ENCODE measurements at places on chromosomes 5 and 9.

DNA sequence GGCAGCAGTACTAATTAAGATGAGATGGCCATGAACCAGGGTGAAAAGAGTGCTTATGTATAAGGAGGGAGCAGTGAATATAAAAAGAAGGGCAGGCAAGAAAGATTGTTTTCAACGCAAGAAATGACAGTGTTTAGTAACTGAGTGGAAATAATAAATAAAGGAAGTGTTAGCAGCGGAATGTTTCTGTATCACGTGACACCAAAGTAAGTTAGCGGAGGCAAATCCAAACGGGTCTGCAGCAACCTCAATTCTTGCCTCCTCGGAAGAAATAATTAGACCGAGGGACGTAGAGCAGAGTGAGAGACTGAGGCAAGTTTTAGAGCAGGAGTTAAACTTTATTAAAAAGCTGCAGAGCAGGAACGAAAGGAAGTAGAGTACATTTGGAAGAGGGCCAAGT lies 15.4 kb upstream of the GAS1 start:
- no peak for DNase-seq

GRCh38 chr5:124678468-124678867 lies 68.0 kb downstream of the ZNF608 start:
- DNase-seq, result no peak

DNA sequence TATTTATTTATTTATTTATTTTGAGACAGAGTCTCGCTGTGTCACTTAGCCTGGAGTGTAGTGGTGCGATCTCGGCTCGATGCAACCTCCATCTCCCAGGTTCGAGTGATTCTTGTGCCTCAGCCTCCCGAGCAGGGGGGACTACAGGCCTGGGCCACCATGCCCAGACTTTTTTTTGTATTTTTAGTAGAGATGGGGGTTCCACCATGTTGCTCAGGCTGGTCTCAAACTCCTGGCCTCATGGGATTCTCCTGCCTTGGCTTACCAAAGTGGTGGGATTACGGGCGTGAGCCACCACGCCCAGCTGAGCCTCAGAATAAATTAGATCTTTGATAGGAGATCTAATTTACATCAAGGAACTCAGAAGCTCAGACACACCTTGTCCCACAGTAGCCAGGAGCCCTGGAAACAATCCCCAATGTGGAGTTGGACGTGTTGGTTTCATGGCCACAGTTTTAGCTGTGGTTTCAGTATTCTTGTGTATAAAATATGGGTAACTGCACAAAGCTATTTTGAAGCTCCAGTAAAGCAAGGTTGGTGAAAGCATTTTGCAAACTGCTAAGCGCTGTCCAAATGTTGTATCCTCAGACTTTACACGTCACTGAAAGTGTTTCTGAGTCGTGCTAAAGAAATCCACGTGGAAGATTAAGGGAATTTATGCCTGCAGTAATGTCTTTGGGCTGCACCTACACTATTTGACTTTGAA lies 3.0 kb upstream of the HNRNPAB start:
- DNase-seq, result no peak

GRCh38 chr9:120032639-120033038 lies 547.3 kb downstream of the CDK5RAP2 start:
- peak; percentile 3 for DNase-seq

DNA sequence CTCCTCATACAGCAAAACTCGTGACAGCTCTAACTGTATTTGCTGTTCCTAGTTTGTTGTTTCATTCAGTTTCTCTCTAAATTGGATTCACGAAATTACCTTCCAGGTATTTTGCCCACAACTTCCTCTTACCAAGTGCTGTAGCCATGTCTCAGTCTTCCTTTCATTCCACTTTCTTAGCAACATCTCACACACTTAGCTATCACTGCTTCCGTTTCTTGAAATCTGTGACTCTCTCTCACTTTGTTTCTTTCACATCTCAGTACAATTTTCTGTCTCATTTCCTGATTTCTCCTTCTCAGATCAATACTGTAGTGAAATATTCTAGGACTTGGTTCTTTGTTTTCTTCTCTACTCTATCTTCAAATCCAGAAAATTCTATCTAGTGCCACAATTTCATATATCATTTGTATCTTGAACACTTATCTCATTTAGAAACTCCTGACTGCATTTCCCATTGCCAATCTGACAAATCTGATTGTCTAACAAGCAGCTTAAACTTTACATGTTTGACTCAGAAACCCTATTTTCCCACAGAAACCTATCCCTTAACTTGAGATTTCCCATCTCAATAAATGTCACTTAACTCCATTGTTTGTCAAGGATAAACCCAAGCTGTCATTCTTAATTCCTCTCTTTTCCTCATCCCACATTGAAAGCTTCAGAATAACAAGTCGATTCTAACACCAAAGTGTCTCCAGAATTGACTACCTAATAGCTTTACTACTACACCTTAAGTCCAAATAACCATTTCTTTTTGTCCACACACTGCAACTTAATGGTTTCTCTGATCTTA lies 303.1 kb downstream of the CDH12 start:
- no peak for DNase-seq

- peak; percentile 18 for DNase-seq
These were observed 2.4 kb downstream of the POLR3G start for GRCh38 chr5:90477073-90477472.

DNA sequence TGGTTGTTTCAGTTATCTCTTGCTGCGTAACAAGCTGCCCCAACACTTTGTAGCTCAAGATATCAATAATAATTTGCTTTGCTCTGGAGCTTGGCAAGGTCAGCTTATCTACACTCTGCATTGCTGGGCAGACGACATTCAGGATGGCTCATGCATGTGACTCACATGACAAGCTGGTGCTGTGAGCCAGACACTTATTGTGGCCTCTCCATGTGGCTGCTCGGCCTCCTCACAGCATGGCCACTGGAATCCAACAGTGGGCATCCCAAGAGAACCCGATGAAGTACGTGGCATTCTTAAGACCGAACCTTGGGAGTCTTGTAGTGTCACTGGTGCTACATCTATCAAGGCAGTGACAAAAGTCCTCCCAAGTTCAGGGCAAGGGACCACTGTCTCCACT lies 94.2 kb upstream of the MVB12B start:
- no peak for DNase-seq

DNA sequence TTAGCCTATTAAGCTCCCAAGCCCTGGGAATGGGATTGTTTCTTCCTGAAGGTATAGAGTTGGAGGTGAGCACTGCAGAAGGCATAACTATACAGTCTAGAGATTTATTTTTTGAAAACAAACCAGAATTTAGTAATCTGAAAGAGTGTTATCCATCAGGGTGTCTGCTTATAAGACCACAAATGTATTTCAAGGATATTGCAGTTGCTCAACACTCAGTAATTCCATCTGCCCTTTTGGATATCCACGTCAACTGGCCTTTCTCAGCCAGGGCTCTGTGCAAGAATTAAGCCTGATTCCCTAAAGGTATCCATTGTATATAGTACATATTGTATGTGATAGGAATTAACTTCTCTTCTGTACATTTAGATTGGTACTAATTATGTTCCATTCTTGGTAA lies 15.0 kb upstream of the IL31RA start:
- no peak for DNase-seq

- DNase-seq, result no peak
These were observed 35.2 kb downstream of the ZCCHC7 start for GRCh38 chr9:37155601-37156000.

DNA sequence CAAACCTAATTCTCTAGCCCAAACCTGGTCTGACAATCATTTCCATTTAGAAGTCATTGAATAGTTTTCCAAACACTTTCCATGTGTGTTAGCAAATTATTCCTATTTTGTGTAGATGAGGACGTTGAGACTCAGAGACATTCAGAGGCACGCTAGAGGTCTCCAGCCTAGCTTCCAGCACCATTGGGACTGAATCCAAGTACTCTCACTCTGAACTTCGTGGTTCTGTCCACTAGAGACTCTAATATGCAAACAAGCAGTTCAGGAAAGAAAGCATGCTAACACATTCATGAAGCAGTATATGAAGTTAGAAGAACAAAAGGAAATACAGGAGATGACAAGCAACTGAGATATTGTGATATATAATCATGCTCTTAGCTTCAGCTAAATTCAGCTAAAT lies 354.8 kb downstream of the NTRK2 start:
- no peak for DNase-seq

DNA sequence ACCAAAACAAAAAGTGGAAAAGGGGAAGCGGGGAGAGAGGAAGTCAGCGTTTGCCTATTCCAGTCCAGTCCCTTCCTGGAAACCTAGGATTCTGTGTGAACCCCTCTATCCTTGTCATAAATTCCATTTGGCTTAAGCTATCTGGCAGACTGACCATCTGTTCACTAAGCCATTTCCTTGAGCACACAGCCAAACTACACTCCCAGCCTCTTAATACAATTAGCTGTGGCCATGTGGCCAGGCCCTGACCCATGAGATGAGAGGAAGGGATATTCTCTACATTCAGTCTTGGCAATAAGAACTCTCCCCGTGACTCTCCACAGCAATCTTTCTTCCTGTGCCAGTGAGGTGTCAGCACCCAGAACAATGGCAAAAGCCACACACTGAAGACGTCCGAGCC lies 424.8 kb downstream of the TLE1 start:
- DNase-seq, result no peak

DNA sequence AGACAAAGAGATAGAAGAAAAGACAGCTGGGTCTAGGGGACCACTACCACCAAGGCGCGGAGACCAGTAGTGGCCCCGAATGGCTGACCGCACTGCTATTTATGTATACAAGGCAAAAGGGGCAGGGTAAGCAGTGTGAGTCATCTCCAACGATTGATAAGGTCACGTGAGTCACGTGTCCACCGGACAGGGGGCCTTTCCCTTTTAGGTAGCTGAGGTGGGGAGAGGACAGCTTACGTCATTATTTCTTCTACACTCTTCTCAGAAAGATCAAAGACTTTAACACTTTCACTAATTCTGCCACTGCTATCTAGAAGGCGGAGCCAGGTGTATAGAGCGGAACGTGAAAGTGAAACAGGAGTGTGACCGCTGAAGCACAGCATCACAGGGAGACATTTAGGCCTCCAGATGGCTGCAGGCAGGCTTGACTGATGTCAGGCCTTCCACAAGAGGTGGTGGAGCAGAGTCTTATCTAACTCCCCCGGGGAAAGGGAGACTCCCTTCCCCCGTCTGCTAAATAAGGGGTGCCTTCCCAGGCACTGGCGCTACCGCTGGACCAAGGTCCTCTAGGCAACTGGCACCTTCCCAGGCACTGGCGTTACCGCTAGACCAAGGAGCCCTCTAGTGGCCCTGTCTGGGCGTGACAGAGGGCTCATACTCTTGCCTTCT lies 6.1 kb upstream of the PRR16 start:
- DNase-seq, result peak; percentile 68

- DNase-seq, result no peak
These were observed 62.2 kb downstream of the CFAP77 start for GRCh38 chr9:132472199-132472598.

GRCh38 chr9:14554886-14555285 lies 138.3 kb downstream of the ZDHHC21 start:
- DNase-seq, result no peak

DNA sequence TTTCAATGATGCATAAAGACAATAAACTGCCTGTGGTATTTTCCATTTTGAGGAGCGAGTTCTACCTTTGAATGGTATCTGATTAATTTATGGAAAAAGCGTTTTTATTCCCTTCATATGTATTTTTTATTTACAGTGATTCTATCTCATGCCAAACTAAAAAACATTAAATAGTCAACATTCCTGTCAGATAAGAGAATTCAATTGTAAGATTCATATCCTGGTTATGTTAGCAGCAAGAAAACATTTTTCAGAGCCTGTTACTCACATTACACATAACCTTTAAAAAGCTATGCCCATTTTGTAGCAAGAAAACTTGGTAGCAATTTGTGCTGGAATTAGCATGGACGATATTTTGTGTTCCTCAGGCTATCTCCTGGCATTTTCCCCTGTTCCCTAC lies 55.1 kb upstream of the PRLR start:
- DNase-seq, result no peak

DNA sequence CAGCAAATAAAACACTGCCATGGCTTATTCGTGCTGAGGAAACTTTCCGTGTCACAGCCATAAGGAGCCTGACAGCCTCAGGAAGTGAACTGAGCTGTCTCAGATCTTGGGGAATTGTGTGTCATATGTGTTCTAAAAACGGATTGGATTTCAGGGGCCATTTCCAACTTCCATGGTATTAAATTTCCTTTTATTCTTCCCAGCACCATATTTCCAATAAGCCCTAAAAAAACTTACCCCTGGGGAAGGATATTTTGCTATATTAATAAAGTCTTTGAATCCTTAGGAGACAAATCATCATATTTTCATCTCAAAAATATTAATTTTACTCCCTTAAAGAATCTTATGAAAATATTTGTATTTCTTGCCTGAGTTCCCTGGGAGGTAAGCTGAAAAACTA lies 93.9 kb downstream of the LHFPL2 start:
- no peak for DNase-seq

GRCh38 chr5:142814122-142814521 lies 43.9 kb downstream of the ARHGAP26 start:
- DNase-seq, result no peak

DNA sequence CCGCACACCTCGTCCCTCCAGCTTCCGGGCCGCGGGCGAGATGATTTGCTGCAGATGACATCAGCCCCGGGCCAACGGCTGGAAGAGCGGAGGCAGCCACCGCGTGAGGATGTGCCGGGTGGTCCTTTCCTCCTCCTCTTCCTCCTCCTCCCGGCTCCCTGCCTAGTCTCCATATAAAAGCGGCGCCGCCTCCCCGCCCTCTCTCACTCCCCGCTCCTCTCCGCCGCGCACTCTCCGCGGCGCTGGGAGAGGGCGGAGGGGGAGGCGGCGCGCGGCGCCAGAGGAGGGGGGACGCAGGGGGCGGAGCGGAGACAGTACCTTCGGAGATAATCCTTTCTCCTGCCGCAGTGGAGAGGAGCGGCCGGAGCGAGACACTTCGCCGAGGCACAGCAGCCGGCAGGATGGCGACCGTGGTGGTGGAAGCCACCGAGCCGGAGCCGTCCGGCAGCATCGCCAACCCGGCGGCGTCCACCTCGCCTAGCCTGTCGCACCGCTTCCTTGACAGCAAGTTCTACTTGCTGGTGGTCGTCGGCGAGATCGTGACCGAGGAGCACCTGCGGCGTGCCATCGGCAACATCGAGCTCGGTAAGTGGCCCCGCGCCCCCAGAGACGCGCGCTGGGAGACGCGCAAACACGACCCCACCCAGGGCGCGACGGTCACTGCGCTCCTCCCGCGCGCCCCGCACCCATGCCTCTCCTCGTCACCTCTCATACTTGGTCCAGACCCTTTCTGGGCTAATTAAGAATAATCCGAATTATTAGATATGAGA lies at the start of gene MAP1B:
Gene MAP1B, plus strand, starts transcription at position 345 of the 770 bp plus-strand sequence. Its CDS starts 57 bp downstream, at position 402.
- DNase-seq, result no peak

DNA sequence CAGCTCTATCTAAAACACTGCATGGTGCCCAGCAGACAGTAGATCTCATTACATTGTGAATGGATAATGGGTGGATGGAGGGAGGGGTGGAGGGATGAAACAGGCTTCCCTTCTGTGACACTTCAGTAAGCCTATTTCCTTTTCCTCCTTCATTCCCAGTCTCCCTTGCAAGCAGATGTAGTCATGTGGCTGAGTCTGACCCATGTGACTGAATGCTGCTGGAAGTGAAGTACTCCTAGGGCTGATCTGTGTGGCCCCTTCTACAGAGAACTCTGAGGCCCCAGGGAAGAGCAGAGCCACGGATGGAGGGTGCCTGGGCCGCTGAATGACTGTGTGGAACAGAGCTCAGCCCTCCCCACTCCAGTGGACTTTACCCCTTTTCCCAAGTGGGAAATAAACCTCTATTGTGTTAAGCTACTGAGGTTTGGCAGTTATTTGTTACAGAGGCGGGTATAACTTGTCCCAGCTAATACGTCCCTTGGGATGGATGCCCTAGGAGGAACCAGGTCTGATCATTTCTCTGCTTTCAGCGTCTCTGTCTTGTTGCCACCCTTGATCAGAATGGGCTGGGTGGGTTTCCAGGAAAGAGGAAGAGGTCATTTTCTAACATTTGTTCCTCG lies 176.1 kb upstream of the MVB12B start:
- no peak for DNase-seq

GRCh38 chr9:4666042-4666699 lies at the start of gene SPATA6L:
Gene SPATA6L (minus strand): TSS chr9:4666480. CDS start chr9:4666250, 230 bp downstream.
- DNase-seq, result peak; percentile 50
